ENCODE measurements at places on chromosomes 11 and 22.

DNA sequence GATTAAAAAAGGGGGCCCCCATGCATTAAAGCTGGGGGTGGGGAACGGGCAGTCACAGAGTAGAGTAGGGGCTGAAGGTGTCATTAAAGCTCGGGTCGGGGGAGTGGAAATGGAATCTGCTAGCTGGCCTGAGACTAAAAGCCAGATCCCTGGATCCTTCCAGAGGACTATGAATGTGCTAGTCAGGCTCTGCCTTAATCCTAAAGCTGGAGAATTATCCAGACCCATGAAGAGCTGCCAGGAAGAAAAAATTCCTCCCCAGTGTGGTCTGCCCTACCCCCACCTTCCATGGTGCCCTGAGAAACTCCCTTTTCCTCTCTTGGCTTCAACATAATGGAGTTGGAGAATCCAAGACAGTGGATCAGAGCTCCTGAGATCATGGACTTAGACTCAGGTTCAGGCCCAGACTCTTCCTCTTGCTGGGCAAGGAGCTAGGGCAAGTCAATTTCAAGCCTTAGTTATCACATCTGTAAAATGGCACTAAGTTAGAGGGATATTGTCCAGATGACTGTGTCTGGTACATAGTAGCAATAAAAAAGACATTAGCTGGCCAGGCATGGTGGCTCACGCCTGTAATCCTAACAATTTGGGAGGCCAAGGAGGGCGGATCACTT, 24.0 kb upstream of the SMTN start:
- DNase-seq = no peak

DNA sequence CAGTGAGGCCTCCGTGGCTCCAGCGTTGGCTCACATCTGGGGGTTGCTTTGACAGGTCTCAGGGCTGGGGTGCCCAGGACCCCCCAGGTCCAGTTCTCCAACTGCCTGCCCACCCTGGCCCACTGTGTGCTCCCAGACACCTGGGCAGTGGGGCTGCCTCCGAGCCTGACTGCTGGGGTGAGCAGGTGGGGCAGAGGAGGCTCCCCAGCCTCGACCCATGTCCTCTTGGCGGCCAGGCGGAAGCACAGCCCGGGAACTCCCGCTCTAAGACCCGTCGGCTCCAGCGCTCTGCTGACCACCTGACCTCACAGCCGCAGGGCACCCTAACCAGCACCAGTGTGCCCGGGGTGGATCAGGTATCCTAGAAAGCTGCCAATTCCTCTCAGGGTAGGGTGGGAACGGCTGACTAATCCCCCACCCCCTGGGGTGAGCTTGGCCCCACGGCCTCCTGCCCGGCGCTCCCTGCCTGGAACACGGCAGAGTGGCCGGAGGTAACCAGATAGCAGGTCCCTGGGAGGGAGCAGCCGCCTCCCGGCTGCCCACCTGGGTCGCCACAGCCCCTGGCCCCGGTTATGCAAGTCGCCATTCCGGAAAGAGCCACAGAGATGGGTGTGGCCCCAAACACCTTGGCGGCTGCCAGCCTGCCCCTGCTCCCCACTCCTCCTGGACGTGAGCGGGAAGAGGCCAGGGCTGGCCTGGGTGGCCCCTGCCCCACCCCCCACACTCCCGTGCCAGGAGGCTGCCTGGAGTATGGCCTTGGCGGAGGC, 19.2 kb upstream of the MUC5B start:
- no peak for DNase-seq

GRCh38 chr22:38732251-38732815, 23.5 kb downstream of the SUN2 start:
- no peak for DNase-seq

GRCh38 chr11:65226103-65226442, 35.7 kb upstream of the POLA2 start:
- no peak for DNase-seq

- DNase-seq = peak; percentile 73
Observed at GRCh38 chr11:17528181-17528691, 16.0 kb downstream of the USH1C start.

DNA sequence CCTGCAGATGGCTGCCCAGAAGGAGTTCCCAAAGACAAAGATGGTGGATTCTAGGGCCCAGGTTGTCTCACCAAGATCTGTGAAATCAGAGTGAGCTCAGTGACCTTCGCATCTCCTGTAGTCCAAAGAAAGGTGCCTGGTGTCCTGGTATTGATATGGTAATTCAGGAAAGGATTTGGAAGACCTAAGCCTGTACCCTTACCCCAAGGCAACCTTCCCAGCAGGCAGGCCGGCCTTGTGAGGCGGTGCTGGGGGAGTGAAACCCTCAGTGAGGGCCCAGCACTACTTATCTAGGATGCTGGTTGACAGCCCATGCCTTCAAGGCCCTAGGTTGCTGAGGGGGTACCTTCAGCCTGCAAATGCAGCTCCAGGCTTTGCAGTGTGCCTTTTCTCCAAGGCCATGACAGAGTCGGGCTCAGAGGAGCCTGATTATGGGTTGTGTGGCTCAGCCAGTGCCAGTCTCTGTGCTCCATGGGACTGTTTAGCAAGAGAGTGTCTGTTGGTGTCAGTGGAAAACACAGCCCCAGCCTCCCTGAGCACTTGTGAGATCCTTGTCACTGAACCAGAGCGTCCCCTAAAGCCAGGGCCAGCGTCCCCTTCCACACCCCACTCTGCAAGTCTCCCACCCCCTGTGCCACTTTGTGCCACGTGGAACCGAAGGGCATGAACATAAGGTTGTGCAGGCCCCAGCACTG, 72.8 kb upstream of the MYOD1 start:
- DNase-seq = no peak

- no peak for DNase-seq
Observed at GRCh38 chr11:44518968-44519550, 46.4 kb upstream of the CD82 start.

- no peak for DNase-seq
Observed at GRCh38 chr22:45883811-45884170, 93.2 kb downstream of the WNT7B start.

DNA sequence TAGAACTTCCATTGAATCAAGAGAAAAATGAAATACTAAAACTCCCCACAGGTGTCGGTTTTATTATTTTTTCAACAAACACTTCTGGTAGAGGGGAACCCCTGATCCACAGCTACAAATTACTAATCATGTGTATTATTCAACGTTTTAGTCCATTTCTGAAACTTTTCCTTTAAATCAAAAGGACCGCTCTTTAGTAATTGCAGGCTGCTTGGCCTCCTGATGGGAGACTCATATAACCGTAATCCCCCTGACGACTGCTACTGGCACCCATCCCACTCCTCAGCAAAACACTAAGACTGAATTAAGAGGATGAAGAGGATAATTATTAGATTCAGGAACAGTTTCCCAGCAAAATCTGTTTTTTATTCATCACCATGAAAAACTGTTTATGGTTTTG, 46.4 kb downstream of the PAX6 start:
- no peak for DNase-seq

DNA sequence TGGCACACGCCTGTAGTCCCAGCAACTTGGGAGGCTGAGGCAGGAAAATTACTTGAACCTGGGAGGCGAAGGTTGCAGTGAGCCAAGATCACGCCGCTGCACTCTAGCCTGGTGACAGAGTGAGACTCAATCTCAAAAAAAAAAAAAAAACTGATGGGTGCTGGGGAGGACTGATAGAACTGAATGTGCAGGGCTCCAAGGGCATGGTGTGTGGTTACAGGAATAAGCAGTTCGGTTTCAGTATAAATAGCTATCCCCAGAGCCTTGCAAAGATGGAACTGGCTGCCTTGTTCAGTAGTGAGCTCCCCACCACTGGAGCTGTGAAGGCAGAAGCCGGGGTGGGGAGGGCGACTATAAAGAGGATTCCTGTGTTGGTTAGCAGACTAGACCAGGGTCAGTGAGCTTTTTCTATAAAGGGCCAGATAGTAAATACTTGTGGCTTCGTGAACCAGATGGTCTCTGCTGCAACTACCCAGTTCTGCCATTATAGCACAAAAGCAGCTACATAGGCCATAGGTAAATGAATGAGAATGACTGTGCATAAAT, 5.9 kb downstream of the TOM1 start:
- DNase-seq = no peak

DNA sequence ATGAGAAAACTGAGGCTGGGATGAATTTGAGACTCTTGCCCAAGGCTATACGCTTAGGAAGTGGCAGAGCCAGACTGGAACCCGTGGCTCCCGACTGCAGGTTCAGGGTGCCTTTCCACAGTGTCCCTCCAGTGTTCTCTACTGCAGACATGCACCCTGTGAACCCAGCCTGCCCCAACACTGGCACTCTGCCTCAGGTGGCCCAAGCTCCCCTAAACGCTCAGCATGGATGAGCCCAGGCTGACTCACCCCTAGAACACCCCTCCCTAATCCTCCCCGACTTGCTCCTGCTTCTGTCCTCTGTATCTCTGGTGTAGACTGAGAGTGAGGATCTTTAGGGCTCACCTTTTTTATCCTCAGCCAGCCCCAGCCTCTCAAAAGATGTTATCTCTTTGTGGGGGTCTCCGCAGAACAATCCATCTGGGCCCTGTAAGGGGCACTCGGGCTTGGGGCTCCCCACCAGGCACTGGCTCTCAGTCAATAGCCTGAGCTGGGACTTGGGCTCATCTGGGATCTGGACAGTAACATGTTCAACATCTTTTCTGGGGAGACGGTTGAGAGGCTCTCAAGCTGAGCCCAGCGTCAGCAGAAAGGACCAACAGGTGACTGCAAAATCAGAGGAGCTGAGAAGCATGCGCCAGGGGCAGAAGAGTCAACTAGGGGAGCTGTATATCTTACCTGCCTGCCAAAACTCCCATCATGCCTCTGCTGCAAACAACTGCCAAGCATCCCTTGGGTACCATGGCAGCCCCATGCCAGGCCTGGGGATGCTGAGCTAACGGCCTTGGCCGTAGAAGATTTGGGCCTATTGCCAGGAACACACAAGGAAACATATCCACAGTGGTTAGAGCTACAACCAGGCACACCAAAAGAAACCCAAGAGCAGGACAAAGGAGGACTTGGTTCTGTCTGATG, 176.2 kb downstream of the BUD13 start:
- no peak for DNase-seq

All from NCI-H1417 (cell line).